ENCODE measurements at places on chromosomes 3 and 15.

DNA sequence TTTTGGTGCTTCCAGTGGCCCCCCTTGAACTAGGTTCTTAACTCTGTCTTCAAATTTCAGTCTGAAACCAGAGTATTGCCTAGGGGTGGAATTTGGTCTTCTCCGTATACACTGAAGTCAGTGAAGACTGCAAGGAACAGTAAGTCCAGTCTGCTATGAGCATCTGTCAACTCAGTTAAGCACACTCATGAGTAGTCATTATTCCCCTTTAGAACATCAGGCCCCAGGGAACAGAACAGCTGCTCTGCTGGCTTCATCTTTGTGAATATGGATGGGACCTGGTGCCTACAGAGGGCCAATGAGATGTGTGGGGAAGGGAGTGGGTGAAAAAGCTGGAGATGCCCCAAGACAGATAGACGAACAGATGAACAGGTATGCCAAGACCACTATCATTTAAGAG is 85.2 kb upstream of the PRR23C start:
- DNase-seq: no peak

- DNase-seq: peak; percentile 60
Measured at GRCh38 chr15:38398134-38398533, 55.8 kb upstream of the FAM98B start.

DNA sequence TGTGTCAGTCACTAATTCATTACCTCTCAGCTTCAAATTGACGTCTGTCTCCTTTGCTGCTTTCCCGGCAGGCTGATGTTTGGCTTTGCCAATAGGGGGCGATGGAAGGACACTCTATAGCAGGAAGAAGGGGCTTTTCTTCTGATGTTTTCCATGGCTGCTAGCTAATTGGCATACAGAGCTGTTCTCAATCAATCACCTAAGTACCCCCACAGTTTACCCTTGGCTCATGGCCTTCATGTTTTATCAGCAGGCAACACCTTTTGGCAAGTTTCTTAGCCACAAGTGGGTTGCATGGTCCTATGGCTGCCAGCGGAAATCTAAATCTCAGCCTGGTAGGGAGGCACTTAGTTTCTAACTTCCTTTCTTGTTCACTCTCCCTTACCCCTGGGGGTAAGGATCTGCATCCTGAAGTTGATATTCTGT is 45.0 kb downstream of the ESYT3 start:
- no peak for DNase-seq

DNA sequence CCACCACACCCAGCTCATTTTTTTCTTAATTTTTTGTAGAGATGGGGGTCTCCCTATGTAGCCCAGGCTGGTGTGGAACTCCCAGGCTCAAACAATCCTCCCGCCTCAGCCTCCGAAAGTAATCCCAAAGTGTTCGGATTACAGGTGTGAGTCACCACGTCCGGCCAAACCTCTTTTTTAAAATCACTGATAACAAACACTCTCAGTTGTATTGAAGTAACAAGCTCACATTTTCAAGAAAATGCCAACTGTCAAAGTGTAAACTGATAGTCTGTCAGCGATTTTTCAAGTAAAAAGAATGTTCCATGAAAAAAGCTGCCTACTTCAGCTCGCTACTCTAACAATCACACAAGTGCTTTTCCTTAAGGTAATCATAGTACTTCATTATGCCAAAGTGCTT is 33.4 kb downstream of the UBXN7 start:
- DNase-seq: no peak

GRCh38 chr3:105676621-105677300 is 192.1 kb downstream of the CBLB start:
- no peak for DNase-seq

DNA sequence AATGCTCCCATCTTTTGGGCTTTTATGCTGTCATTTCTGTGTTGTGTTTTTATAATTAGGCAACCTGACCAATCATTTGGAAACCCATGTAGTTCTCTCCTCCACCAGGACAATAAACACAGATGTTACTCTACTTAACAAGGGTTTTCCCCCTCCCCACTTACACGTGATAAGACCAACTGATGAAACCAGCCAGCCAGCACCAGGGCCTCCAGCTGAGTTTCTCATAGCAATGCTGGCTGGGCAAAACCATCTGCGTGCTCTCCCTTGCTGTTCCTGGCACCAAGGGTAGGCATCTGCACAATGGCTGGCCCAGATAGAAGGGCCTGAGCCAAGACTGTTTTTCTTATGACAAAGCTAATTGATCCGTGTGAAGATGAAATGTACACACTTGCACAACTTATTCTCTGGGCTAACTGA is 310.4 kb downstream of the PLCL2 start:
- no peak for DNase-seq

- DNase-seq: no peak
Measured at GRCh38 chr15:76267077-76267476, 44.2 kb downstream of the ETFA start.
